ENCODE measurements at places on chromosomes 7 and 10.

- no peak for DNase-seq
These were observed 70.0 kb upstream of the PHYHIPL start for GRCh38 chr10:59106441-59106840.

DNA sequence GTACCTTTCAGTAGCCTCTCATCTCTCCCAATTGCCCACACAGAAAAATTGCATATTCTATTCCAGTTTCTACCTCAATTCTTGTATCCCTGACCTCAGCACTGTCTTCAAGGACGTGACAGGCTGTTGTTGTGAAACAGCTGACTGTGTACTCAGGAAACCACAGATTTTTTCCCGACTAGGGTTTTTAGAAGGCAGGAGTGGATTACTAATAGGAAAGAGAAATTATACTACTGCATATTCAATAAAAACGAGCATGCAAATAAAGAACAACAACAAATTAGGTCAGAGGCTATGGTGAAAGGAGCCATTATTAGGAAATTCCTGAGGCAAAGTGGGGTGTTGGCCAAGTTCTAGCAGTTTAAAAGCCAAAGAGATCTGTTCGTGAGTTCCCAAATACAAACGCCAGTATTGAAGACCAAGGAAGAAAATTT is 93.4 kb downstream of the DOCK4 start:
- DNase-seq, result no peak

- peak; percentile 15 for DNase-seq
These were observed 11.9 kb upstream of the LMOD2 start for GRCh38 chr7:123643495-123644441.

DNA sequence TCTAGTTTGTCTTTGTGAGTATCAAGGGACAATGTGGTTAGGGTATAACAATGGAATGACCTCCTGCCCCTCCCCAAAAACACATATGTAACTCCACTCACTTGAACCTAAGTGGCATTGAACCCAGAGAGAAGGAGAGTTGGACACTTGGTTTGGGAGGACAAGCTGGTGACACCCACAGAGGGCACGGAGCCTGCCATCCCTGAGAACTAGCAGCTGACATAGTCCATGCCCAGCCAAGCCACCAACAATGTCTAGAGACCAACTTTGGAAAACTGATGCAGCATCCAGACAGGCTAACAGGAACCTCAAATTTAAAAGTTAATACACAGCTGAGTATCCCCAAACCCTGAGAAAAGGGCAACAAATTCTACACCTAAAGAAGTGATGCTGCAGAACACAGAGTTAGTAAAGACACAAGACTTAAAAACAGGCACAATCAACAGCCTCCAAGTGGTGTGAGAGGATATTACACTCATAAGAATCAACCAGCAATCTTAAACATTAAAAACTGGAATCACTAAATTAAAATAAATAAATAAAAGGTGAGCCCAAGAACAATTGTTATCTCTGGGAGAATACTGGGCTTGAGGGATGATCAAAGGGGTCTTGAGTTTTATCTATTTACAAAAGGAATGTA is 27.2 kb downstream of the NUDCD3 start:
- no peak for DNase-seq

DNA sequence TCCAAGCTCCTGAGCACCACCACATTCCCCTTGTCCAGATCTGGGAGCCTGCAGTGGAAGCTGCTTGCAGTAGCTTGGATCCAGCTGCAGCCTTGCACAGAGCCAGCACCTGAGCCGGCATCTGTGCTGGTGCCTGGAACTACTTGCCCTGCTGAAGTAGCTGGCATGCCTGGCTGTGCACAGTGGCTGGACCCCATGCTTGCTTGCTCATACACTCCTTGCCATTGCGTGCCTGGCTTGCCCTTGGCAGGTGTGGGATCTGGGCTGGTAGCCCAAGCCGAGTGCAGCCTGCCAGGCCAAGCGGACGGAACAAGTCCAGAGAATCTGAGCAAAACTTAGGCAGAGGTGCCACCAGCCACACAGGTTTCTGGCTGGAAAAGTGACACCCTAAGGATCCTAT is 759.9 kb downstream of the IPMK start:
- no peak for DNase-seq
